GM19239 (cell line): ENCODE measurements at places on chromosomes 6 and 20.

DNA sequence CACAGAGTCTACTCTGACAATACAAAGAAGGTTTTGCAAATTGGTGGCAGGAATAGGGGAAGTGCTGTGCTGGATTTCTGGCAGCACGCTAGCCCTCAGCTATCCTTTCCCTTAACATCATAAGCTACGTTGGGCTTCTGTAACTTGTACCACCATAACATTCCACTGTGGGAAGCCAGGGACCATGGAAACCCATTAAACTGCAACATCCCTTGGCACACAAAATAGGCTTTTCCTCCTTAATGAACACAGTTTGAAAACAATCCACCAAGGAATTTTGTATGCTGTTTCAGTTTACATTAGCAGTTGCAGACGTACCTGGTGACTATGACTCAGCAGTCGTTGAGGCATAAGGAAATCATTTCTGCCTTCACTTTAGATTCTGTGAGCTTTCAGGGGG lies 203.9 kb upstream of the RAB32 start:
- DNase-seq = no peak

DNA sequence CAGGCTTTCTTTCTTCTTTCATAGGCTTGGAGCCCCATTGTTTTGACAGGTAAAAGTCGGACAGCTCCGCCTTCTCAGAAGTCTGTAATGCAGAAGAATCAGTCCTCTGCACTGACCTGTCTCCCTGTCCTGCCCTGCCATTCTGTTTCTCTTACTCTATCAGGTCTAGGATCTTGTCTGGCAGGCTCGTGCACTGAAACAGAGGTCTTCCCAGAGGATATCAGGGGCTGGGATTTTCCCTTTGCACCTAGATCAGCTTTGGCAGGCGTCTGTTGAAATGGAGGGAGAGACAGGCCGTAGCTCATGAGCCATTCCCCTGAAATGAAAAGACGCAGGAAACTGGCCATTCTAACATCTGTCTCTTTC lies 25.0 kb downstream of the KIF3B start:
- DNase-seq = no peak

GRCh38 chr6:45933855-45934254 lies 81.8 kb downstream of the CLIC5 start:
- no peak for DNase-seq

DNA sequence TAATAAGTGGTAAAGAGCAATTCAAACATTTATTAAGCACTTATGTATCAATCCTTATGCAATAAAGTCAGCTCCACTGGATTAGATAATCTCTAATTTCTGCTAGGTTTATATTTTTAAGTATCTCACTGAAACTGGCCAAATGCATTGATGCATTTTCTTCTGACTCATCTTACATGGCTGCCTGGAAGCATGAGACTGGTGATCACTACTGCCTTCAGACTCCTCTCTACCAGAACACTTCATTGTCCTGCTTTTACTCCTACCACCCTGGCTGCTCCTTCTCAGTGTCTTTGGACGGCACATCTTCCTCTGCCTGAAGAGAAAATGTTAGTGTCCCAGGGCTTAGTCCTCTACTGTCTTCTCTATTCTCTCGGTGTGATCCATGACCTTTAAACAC lies 7.4 kb downstream of the CEP85L start:
- DNase-seq = no peak

- no peak for DNase-seq
These were observed 357.3 kb upstream of the JARID2 start for GRCh38 chr6:14888575-14889000.

- DNase-seq = no peak
These were observed 277.7 kb downstream of the NRN1 start for GRCh38 chr6:5729080-5729434.
